B cell (primary cell): ENCODE measurements at places on chromosomes 7 and 10.

DNA sequence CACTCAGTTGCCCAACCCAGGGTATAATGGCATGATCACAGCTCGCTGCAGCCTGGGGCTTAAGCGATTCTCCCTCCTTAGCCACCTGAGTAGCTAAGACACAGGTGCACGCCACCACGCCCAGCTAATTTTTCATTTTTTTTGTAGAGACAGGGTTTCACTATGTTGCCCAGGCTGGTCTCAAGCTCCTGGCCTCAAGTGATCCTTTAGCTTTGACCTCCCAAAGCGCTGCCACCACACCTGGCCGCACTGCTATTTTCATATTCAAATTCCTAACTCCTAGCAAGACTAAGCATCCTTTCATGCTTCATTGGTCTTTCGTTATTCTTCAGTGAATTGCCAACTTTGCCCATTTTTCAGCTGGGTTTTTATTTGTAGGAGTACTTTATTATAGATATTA lies 30.4 kb upstream of the DAGLB start:
- DNase-seq = no peak

- DNase-seq = peak; percentile 45
Measured at GRCh38 chr7:105345725-105346124, 43.0 kb downstream of the SRPK2 start.

GRCh38 chr10:76736815-76737618 lies 900.6 kb downstream of the KCNMA1 start:
- no peak for DNase-seq

DNA sequence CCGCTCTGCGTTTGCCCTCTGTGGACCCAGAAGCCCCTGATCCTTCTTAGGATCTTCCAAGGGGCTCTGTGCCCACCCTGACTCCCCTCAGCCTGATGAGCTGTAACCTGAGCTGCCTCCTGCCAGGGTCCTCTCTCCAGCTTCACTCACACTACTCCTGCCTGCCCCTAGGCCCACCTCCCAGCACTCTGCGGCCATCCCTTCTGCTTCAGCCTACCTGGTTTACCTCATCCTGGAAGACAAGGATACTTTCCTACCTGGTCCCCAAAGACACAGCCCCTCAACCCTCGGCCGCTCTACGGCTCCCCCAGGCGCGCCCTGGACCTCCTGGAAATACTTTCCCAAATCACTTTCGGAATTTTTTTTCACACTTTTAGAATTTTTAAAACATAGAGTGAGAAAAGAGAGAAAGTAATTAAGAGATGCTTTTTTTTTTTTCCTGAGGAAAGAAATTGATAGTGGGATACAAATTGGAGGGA lies 6.4 kb upstream of the ZNF862 start:
- no peak for DNase-seq

GRCh38 chr7:30771174-30771879 lies at the start of gene MINDY4:
Gene MINDY4 (plus strand): TSS chr7:30771417. CDS start chr7:30771494, 77 bp downstream.
- peak; percentile 67 for DNase-seq
